ENCODE measurements at places on chromosomes 11 and 22.

- DNase-seq, result no peak
These were observed 15.2 kb upstream of the TBX1 start for GRCh38 chr22:19745155-19746101.

DNA sequence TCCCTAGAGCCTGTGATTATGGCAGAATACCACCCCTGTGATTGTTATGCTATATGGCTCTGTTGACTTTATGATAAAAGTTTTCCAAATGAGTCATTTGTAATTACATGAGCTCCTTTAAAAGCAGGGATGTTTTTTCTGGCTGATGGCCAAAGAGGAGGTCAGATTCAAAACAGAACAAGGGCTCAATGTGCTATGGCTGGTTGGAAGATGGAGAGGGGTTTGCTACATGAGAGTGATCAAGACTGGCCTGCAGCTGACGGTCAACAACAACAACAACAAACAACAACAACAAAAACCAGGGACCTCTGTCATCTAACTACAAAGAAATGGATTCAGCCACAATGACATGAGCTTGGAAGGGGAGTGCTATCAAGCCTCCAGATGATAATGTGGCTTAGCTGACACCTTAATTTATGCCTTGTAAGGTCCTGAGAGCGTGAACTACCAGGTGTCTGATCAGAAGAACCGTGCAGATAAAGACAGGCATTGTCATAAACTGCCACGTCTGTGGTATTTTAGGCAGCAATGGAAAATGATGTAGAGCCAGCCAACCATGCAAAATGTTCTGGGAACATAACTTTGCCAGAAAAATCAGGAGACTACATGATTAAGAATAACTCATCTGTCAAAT lies 47.2 kb downstream of the PIWIL3 start:
- no peak for DNase-seq

- DNase-seq, result no peak
These were observed 859 bp upstream of the FGF19 start for GRCh38 chr11:69704508-69705253.

GRCh38 chr11:35011944-35012343 lies 95.5 kb downstream of the PDHX start:
- DNase-seq, result no peak

DNA sequence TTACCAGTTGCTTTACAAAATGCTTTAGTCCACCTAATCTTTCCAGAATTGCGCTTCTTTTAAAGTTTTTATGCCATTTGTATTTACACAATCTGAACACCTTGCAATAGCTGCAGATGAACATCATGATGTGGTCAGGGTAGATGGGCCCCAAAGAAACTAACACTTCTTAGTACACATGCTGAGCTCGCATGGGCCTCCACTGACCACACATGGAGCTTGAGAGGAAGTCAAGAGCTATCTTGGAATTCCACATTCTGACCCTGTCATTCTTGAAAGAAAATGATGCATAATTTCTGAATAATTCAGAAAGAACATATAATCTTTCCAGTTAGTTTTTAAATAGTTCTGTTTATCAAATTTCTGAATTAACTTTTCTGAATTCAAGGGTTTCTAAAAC lies 7.7 kb downstream of the LIPT2 start:
- DNase-seq, result no peak

GRCh38 chr11:77205467-77206263 lies 77.6 kb downstream of the MYO7A start:
- DNase-seq, result no peak

- no peak for DNase-seq
These were observed 30.8 kb downstream of the TRMU start for GRCh38 chr22:46366327-46366731.

DNA sequence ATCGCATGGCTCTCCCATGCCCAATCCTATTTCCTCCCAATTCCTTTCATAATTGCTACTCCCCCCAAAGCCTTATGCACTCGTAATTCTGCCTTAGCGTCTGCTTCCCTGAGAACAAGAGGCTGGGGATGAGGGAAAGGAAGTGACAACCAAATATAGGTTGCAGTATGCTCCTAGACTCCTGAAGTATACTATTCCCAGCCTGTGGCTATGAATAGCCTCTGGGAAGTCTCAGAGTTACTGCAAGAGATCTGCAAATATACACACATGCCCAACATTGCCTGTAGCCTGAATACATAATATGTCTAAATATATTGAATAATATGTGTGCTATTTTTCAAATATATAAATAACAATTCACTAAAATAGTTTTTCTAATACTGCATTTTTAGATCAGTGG lies 96.1 kb upstream of the CD44 start:
- no peak for DNase-seq

DNA sequence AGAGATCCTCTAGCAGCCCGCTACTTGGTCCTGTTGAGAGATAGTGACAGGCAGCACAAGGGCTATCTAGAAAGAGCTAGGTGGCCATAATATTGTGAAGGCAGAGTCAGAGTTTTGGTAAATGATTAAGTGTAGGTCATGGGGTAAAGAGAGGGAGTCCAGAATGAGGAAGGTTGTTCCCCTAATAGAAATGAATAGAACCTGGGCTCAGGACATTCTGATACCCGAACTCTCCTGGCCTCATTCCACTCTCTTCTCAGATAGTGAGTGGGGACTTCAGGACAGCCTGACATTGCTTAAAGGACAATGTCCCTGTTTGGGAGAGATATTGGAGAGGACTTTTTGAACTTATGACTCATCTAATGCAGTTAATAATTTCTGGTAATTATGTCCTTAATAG lies 20.6 kb downstream of the SLC5A1 start:
- no peak for DNase-seq

DNA sequence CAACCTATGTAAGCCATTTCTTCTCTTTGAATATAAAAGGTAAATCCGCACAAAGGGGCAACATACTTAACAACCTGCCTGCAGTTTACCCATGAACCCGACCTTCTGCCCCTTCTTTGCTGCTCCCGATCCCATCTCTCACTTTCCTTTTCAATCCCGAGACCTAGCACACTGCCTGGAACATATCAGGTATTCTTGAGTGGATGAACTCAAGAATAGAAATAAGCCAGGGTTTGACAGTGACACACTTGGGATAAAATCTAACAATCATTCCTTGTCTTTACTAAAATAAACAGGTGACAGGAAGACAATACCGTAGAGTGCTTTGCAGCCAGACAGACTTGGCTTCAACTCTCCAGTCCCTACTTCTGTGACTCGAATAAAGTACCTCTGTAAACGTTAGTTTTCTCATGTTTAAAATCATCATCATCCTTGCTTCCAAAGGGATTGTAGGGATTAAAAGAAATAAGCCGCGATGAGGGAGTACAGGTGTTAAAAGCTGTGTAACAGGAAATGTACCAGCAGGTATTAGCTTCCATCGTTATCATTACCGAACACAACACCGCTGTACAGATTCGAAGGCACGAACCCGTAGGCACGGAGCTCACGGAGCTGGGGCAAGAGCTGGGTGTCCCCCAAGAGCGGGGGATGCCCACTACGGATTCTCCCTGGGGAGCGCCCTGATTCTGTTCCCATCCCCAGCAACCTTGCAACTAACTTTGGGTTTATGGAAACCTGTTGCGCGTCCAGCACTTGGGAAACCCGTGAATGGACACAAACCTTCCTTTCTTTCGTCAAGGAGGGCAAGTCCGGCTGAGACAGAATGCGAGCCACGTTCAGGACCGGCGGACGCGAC lies 720 bp downstream of the UFD1 start:
- no peak for DNase-seq

DNA sequence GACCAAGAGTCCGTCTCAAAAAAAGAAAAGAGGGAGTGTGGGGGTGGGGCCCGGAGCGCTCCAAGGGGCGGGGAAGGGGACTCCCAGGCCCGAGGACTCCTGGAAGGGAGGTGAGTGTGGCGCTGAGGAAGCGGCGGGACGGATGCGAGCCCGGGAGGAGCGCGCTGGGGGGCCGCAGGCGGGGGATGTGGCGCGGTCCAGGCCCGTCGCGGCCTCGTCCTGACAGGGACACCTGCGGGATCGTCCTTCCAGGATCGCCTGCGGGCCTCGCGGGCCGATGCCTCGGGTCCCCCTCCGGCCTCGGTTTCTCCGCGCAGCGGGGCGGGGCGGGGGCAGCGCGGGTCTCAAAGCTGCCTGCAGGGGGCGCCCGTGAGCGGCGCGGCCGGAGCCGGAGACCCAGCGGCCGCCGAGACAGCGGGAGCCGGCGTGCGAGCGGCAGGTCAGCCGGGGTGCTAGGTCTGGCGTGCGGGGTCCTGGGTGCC lies 3.8 kb upstream of the ADORA2A start:
- peak; percentile 54 for DNase-seq

GRCh38 chr22:50630376-50630775 lies 2.4 kb upstream of the ARSA start:
- no peak for DNase-seq

- no peak for DNase-seq
These were observed 104.1 kb downstream of the PKNOX2 start for GRCh38 chr11:125268611-125269010.

DNA sequence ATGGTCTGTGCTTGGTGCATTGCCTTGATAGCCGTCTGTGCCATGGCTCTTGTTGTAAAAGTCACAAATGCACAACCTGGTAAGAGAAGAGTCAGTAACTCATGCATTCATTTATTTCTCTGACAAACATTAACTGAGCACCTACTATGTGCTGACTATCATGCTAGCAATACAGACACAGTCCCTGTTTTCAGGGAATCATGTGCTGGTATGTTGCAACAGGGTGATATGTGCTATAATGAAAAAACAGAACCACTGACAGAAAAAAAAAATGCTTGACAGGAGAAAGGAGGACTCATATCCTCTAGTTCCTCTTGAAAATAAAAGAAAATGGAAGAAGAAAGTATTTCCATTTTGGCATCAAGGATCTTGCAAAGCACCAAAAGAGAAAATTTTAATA lies 34.5 kb upstream of the RAPSN start:
- no peak for DNase-seq

DNA sequence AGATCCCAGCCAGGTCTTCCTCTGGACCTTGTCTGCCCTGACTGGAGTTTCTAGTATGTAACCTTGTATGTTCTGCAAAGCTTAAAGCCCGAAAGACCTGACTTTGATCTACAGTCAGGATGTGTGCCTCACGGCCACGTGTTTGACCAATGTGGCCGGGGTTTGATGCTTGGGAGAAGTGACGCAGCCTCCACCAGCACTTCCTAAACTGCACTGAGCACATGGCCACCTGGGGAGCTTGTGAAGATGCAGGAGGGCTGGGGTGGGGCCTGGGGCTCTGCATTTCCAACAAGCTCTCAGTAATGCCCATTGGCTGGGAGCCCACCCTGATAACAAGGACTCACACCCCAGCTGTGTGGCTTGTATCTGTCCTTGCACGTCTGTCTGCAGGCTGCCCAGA lies 53.2 kb downstream of the NAT10 start:
- DNase-seq, result no peak

GRCh38 chr11:118291477-118292135 lies 12.9 kb upstream of the CD3E start:
- peak; percentile 15 for DNase-seq

DNA sequence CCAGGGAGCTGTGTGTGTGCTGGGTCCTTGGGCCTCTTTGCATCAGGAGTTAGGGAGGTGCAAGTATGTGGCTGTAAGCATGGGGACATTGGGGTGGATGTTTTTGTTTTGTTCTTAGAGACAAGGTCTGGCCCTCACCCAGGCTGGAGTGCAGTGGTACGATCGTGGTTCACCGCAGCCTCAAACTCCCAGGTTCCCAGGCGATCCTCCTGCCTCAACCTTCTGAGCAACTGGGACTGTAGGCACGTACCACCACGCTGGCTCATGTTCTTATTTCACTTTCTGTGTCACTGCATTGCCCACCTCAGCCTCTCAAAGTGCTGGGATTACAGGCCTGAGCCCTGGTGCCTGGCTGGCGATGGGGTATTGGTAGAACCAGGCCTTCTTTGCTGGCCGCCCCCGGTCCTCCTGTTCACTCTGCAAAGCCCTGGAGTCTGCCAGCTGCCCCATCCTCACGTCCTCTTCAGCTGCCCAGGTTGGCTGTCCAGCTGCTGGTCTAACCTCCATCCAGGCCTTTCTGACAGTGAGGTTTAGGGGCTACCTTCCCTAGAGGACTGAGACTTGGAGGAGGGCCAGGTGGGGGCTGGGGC lies 851 bp upstream of the GRAMD4 start:
- DNase-seq, result no peak

GRCh38 chr11:45754261-45754709 lies 50.7 kb upstream of the SLC35C1 start:
- DNase-seq, result no peak

GRCh38 chr11:45801723-45802315 lies 3.1 kb upstream of the SLC35C1 start:
- DNase-seq, result no peak

DNA sequence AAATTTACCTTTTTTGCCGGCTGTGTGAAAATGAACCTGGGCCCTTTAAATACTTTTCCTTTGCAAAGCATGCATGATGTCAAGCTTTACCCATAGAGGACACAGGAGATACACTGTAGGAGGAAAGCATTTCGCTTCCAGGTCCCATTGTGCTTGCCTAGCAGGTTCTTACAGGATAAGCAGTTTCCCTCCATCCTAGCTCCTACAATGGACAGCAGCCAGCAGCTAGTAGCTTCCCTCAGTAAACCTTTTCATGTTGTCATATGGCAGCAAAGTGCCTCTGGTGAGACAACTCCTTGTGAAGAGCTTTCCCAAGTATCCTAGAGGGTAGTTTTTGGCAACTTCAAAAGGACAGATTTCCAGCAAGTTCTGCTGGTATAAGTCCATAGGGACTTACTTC lies 78.4 kb downstream of the RBFOX2 start:
- no peak for DNase-seq

GRCh38 chr11:57751676-57752253 lies at the start of gene BTBD18:
Gene BTBD18 (minus strand): TSS chr11:57751819. CDS start chr11:57751188, 631 bp downstream.
- no peak for DNase-seq

- DNase-seq, result no peak
These were observed 1.6 kb downstream of the ALX4 start for GRCh38 chr11:44308256-44308922.
